ENCODE measurements at places on chromosomes 2 and 18. TPM values are rescaled to one million over a fixed set of nuclear protein-coding genes. Genes with fewer than 3 reads are reported as not detected.

NAT8 gene
- total RNA-seq: not detected

HJURP gene
- 2.0 TPM for total RNA-seq

IKZF2 gene
- 11.0 TPM for total RNA-seq

TOGARAM2 gene
- under 0.01 TPM for total RNA-seq

UPP2 gene
- 1.6 TPM for total RNA-seq

RNU2-63P gene
- total RNA-seq: not detected

GULP1 gene
- total RNA-seq: 51.4 TPM

PSMA8 gene
- not detected for total RNA-seq

PROKR1 gene
- 0.82 TPM for total RNA-seq

G6PC2 gene
- not detected for total RNA-seq

Data from frontal cortex (tissue), 4 donors.